Activated CD8-positive, alpha-beta memory T cell treated with anti-CD3 and anti-CD28 coated beads for 1 hour (primary cell): ENCODE measurements at places on chromosomes 6 and 20.
A peak's percentile ranks its signal among the peaks of the same experiment; 100 is the strongest.

GRCh38 chr6:31081872-31082271 is 30.5 kb downstream of the C6orf15 start:
- no peak for DNase-seq

- DNase-seq = no peak
Observed at GRCh38 chr6:12228447-12229146, 61.6 kb upstream of the EDN1 start.

GRCh38 chr6:21844120-21844917 is 250.8 kb downstream of the SOX4 start:
- DNase-seq = no peak

DNA sequence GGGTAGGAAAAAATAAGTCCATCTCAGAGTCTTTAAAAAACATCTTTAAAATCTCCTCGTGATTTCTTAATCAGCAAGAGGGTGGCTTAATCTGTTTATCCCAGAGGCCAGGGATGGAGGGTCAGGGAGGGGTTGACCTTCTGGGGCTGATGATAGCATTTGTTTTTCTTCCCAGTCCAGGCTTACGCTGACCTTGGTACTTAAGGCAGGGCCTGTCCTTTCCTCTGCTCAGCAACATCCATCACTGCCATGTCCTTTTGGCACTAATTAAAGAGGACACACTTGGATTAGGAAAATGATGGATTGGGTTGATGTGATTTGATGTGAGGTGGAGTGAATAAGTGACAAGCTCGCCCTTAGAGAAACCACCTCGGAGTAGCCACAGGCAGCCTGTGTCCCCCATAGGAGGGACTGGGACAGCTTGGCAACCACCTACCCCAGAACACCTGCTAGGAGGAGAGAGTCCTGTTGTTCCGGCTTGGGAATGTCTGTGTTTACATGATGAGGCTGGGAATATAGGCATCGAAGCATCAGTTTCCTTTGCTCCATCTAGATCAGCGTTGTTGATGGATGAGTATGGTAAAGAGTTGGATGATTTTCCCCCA is 44.2 kb downstream of the PHACTR3 start:
- DNase-seq = no peak

GRCh38 chr20:57156011-57156729 is 110.3 kb downstream of the BMP7 start:
- DNase-seq = no peak

DNA sequence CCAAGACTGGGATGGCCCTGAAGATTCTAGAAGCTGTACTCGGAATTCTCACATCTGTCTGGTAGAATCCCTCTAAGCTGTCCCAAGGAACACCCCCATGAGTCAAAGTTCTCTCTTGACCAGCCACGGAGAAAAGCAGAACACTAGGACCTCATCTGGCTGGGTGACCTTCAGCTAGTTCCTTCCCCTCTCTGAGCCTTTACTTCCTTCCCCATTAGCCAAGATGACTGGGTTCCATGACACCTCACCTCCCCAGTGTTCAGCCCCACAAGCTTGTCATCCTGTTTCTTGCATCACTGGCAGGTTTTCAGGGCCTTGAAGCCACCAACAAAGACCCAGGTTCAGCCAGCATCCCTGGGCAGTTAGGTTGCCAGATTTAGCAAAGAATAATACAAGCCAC is 47.8 kb downstream of the MAFB start:
- DNase-seq = no peak

DNA sequence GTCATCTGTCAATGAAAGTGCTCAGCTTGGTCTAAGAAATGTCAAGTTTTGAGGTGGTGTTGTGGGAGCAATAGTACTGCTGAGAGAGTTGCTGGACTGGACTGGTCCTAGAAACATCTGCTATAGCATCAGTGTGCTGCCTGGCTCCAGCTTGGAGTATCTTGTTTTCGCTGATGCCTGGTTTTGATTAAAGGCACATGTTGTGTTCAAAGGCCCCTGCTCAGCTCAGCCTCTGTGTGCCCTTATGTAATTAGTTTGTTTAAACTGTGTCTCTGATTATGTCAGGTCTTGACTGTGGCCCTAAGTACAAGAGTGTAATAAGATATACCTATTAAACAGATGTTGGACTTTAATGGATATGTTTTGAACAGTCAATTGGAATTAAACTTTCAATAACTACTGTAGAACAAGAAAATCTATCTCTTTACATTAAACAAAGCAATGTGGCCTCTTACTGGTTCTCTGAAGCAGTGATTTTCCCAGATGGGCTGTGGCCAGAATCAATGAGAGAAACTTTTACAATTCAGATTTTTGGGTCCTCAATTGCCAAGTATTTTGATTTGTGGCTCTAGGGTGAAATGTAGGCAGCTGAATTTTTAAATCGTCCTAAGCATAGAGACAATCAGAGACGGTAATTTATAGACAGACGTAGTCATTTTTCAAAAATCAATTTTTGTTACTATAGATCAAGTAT is 668.2 kb downstream of the DHX35 start:
- DNase-seq = no peak

- DNase-seq = no peak
Observed at GRCh38 chr6:162315291-162315690, 412.3 kb downstream of the PRKN start.

GRCh38 chr20:57620274-57620990 is at the start of gene ZBP1:
Gene ZBP1, minus strand, starts transcription at chr20:57620426. Its CDS starts 131 bp downstream, at chr20:57620295.
- no peak for DNase-seq

DNA sequence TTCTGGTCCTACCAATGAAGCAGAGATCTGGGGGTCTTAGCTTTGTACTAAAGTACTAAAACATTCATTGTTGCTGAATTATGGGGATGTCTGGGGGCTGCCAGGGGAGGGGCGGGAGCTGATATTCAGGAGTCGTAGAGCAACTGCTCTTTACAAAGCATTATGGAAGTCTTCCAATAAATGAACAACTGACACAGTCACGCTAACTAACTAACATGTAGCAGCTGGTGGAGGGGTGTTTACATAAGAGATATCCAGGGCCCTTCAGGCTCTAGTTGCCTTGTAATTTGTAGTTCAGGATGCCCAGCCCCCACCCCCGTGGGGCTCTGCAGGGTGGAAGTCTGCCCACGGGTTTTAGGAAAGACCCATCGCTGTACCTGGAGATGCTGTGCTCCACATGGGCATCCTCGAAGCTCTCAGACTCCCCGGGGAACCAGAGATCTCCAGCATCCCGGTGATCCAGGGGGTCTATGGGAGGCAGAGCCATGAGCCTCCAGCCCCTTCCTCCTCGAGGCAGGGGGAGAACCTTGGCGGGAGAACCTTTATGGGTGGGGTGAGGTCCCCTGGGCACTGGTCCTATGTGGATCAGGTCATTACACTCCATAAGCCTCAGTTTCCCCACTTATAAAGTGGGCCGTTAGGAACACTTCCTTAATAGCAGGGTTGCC is 3.4 kb downstream of the TREM2 start:
- no peak for DNase-seq

DNA sequence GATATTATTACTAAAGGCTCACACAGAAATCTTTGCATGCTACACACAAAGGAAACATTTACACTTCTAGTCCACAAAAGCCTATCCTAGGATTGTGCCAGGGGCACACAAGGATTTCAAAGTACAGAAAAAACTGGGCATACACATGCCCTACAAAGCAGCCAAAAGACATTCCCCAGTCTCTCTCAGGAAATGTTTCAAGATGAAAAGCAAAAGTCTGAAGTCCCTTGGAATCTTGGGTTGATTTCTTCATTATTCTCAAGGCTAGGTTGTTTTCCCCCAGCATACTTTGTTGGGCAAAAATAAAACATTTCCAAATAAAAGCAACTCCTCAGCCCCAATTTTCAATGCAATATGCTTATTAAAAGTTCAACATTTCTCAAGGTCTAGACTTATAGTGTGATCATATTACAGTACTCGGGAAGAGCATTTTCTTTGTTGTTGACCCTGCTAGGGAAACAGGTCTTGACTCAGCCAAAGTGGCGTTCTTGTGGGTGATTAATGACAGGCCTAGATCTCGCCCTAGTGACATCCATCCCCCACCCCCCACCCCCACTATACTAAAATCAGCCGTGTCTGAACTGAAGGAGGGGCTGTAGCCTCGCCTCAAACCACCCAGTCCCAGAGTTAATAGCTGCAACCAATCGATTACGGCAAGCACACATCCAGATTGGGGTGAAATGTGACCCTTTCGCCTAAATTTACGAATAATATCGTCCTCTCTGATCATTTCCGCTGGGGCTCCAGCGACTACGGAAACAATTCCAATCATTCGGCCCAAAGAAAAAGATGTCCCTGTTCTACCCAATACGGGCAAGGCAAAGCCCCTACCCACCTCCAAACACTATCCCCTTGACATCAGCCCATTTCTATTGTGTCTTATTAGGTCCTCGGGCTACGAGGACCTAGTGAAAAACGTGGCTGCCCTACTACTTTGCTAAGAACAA is 1.4 kb downstream of the AKIRIN2 start:
- no peak for DNase-seq

DNA sequence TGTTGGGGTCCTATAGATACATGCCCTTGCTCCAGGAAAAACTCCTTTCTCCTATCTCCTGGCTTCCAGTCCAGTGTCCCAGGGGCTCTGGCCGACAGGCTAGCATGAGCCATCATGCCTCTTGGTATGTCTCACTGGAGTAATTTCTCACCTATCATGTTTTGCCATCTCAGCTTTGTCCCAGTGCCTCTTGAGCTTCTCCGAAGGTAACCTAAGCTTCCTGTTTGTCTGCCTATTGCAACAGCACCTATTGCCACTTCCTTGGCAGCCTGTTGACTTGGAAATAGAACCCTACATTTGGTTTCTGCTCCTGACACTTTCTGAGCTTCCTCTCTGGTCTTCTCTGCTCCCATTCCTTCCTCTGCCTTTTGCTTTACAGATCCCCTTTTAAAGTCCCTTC is 197.7 kb downstream of the KCNQ5 start:
- DNase-seq = no peak

- no peak for DNase-seq
Observed at GRCh38 chr20:48352042-48352441, 475.8 kb downstream of the PREX1 start.

GRCh38 chr6:40962241-40962640 is 76.8 kb downstream of the UNC5CL start:
- no peak for DNase-seq

DNA sequence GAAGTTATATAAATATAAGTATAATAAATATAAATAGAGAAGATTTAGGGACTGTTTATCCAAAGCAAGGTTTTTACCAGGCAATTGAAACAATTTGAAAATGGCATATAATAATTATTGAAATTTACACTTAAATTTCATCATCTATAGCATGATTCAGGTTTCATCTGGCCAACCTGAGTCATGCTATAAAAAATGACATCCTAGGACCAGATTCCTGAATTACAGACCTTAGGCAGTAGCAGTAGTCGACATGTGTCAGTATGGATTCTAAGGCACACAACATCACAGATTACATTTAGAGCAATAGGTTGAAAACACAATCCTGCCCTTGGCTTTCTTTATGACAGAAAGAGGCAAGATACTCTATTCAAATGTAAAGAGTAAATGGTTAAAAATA is 592.3 kb downstream of the PHF3 start:
- DNase-seq = no peak

DNA sequence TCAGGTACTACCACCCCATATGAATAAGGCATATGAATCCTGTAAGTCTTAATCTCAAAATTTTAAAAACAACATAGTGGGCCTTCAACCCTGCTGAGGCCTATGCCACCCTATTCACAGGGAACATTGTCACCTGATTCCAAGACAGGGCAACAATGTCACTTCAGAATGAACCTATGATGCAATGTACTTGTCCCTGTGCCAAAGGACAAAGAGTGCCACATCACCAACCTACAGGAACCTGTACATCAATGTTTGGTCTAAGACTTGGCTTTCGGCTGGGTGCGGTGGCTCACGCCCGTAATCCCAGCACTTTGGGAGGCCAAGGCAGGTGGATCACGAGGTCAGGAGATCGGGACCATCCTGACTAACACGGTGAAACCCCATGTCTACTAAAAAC is 318.5 kb upstream of the JARID2 start:
- no peak for DNase-seq

- no peak for DNase-seq
Observed at GRCh38 chr20:21241406-21241805, 61.7 kb upstream of the XRN2 start.

GRCh38 chr6:43687437-43688347 is at the start of gene MRPS18A:
Gene MRPS18A, minus strand, starts transcription at chr6:43687791. Its CDS starts 12 bp downstream, at chr6:43687779.
- DNase-seq = peak; percentile 31

GRCh38 chr20:17825252-17825959 is 125.6 kb downstream of the BANF2 start:
- no peak for DNase-seq

DNA sequence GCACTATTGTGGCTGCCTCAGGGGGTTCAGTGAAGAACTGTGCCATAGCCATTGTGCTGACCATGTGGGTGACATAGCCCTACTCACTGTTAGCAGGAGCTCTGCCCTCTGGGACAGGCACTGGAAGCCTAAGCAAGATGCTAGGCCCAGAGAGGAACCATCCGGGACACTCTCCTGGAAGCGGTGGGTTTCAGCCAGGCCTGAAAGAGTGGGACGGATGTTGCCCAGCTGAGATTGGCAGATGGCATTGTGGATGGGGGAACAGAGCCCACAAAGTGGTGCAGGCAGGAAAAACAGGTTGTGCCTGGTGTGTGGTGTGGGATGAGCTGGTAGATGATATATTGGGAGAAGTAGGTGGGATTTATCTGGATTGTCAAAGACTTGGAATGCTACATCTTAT is 40.1 kb downstream of the DLGAP4 start:
- no peak for DNase-seq

- no peak for DNase-seq
Observed at GRCh38 chr6:157314705-157315321, 8.5 kb downstream of the TMEM242 start.

DNA sequence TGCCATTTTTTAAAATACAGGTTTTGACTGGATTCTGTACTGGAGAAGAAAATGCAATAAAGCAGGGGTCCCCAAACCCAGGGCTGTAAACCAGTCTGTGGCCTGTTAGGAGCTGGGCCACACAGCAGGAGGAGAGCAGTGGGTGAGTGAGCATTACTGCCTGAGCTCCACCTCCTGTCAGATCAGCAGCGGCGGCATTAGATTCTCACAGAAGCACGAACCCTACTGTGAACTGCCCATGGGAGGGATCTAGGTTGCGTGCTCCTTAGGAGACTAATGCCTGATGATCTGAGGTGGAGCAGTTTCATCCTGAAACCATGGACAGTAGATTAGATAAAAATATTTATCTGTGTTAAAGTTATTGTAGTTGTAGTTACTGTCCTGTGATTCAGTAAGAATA is 21.1 kb upstream of the FBXO9 start:
- DNase-seq = no peak

GRCh38 chr6:137025786-137026730 is 18.7 kb downstream of the IL20RA start:
- no peak for DNase-seq

DNA sequence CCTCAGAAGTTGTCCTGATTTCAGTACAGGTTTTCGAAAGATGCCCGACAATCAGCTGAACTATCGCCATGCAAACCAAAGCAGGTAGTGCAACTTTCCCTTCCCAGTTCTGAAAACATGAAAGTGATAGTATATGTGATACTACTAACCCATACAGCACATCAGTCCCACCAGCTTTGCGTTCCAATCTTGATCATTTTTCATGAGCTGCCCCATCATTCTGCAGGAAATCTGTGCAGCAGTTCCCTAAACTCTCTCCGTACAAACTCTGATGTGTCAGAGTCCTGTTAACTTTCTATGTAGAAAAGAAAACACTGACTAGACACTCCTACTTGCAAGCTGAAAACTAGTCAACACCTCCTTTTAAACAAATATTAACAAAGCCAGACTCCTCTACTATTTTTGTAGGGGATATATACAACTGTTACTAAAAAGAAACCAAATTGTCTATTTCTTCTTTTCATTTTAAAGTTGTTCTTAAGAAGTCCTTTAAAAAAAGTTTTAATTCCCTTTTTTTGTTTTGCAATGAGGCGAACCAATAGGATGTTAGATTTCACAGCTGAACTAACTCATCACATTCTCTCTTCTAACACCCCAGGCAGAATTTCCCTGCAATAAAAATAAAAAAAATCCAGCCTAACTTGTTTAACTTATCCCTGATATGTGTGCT is 99.6 kb upstream of the DST start:
- DNase-seq = no peak
